Hypothalamus (tissue), 51 donors: ENCODE measurements at places on chromosomes 1 and 21.

DNA sequence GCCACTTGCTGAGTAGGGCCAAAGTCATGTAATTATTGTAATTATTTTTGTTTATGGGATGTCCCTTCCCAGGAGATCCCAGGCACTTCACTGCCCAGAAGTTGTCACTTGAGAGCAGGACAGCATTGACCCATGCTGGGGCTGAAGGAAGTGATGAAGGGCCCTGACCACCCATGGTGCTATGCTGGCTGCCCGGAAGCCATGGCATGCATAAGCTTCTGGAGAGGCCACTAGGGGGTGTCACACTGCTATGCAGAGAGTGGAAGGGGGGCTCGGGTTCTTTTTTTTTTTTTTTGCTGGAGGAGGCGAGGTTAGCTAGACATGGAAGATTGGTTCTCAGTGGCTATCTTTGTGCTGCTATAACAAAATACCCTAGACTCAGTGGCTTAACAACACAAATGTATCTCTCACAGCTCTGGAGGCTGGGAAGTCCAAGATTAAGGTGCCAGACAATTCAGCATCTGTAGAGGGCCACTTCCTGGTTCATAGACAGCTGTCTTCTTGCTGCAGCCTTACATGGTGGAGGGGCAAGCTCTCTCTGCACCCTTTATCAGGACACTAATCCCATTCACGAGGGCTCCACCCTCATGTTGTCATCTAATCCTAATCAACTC, 84.9 kb downstream of the CNIH3 start:
- DNase-seq, result no peak

GRCh38 chr1:28807046-28807445, 4.9 kb upstream of the OPRD1 start:
- no peak for DNase-seq

DNA sequence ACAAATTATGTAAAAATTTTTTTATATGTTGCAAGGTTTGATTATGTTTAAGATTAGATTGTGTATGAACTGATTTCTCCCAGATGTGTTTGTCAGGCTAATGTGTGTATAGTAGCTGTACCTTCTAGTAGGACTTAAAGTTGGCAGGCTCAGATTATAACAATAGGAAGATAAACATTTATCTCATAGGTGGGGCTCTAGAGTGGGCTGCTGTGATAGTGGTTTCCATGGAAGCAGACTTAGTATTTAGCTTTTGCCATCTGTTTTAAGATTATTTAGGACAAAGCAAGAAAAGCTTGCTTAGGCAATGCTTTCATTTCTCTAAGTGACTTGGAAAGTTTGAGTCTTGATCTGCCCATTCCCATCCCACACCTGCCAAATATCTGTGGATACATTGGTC, 187.7 kb upstream of the CACYBP start:
- DNase-seq, result no peak

GRCh38 chr1:95686217-95686616, 452.2 kb downstream of the RWDD3 start:
- no peak for DNase-seq

GRCh38 chr1:235643837-235644692, 5.5 kb downstream of the GNG4 start:
- DNase-seq, result no peak

GRCh38 chr1:229474509-229474908, 33.6 kb downstream of the NUP133 start:
- DNase-seq, result no peak

GRCh38 chr1:39213511-39214002, 9.1 kb downstream of the MACF1 start:
- no peak for DNase-seq

- DNase-seq, result no peak
These were observed 10.7 kb downstream of the RNF223 start for GRCh38 chr1:1063261-1063944.

- no peak for DNase-seq
These were observed 143.3 kb downstream of the PLXNA2 start for GRCh38 chr1:208100906-208101305.

GRCh38 chr1:158117854-158118704, 62.6 kb upstream of the CD1D start:
- DNase-seq, result peak; percentile 15

GRCh38 chr1:27391511-27392095, 819 bp upstream of the GPR3 start:
- peak; percentile 44 for DNase-seq

DNA sequence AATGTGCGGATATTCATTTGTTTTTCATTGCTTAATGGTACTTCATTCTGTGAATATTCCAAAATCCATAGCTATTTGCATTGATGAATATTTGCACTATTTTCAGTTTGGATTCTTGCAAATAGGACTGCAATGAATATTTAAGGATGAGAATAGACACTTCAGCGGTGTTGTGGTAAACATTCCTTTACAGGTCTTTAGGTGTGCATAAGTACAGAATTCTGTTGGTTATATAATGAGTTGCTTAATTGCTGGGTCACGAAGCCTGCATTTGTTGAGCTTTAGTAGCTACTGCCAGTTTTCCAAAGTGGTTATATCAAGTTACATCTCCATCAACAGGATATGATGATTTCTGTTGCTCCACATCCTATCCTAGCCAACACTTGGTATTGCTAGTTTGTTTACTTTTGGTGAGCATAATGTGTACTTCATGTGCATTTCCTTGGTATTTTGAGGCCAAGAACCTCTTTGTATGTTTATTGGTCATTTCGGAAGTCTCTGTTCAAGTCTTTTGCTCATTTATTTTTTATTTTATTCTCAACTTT, 64.2 kb upstream of the CYYR1 start:
- no peak for DNase-seq

DNA sequence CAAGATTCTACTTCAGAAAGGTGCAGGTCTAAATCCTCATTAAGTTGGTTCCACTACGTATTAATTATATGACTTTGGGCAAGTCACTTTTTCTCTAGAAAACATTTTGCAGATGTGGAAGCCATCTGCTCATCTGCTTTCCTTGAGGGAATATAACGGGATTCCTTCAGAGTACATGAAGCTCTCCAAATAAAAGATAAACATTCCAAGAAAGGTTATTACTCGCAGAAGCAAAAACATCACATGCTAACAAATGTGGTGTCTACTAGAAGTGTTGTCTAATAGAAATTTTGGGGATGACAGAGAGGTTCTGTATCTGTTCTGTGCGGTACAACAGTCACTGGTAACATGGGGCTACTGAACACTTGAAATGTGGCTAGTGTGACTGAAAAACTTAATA, 60.2 kb downstream of the NIBAN1 start:
- no peak for DNase-seq

- no peak for DNase-seq
These were observed 28.2 kb downstream of the CTNNBIP1 start for GRCh38 chr1:9881838-9882249.

- DNase-seq, result no peak
These were observed 20.8 kb downstream of the EPHA8 start for GRCh38 chr1:22584001-22584562.

DNA sequence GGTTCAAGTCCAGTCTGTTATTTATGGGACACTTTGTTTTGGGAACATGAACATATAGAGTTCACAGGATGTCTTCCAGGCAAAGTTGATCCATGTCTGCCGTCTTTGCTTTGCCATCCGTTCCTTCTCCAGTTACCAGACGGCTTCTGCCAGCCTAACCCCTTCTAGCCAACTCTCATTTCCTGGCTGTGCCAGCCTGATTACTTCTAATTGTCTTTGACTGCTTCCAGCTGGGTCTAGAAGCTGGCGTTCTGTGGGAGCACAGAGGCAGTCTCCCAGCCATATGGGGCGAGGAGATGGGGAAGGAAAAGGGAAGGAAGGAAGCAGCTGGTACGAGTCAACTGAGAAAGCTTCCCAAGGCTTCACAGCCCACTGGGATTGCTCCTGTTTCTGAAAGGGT, 3.1 kb upstream of the HUNK start:
- DNase-seq, result no peak

- DNase-seq, result no peak
These were observed 11.6 kb downstream of the KCNQ4 start for GRCh38 chr1:40794974-40795715.

- peak; percentile 48 for DNase-seq
These were observed 1.9 kb downstream of the S1PR1 start for GRCh38 chr1:101238681-101239094.

DNA sequence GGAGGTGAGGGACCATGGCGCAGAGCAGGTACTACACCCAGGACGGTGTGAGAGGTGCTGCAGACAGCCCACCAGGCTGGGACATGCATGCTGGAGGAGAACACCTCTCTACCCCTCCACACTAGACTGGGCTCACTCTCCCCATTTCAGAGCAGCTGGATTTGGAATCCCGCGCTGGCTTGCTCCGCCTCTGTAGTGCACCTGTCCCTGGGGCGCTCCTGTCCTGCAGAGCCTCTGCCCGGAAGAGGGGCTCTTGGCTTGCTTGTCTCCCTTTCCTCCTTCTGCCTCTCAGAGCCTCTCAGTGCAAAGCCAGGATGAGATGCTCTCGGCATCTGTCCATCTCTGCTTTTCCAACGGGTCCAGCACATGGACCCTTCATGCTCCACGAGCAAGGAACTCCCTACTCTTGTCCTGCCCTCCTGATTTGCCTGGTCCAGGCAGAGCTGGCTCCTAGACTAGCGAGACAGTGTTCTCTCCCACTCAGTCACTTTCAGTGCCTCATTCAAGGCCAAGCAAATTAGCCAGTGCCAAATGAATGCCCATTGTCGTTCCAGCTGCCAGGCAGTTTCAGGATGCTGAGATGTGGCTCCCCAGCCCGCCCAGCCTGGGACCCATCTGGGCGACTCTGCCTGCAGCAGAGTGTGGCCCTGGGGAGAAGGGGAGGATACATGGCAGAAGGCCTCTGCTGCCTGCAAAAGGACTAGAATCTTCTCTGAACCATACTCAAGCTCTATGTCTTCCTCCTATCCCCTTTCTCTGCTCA, 33.7 kb downstream of the CDCA8 start:
- peak; percentile 33 for DNase-seq
